ENCODE measurements at places on chromosomes 3 and 15. TPM values are rescaled to one million over a fixed set of nuclear protein-coding genes. Genes with fewer than 3 reads are reported as not detected.

DNA sequence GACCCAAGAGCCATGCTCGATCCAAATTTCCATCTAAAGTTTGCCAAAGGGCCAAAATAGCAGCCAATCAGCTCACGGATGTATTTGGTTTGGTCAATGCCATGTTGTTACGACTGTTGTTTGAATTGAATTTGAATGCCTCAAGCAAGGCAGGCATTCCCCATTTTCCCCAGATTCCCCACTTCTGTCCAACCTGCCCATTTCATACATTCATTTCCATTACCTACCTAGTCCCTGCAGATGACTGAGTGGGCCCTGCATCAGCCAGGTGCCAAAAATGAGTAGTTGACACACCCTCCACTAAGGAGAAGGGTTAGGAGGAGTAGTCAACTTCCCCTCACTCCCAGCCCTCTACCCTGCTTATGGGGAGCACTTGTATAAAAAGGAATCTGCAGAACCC lies 51.7 kb downstream of the ANXA2 start:
- no peak for DNase-seq

DNA sequence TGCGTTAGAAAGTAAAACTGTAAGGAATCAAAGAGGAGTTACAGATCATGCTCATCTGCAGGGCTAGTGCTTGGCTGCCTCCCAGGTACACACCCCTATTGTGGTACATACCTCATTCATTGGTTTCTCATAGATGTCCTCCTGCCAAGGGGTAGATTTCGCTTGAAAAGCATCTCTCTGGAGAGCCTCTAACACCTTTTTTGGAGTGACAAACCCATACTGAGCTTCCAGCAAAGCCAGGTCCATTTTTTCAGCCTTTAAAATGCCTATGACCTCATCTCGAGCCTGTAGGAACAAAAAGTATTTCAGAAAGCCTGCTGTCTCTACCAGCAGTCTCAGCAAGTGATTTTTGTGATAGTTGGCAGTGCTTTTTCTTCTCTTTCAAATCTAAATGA lies 112.1 kb downstream of the CMSS1 start:
- peak; percentile 50 for DNase-seq

- DNase-seq, result no peak
These were observed 59.8 kb downstream of the CHSY1 start for GRCh38 chr15:101192081-101192480.

GRCh38 chr3:88032245-88032644 lies 26.6 kb downstream of the CGGBP1 start:
- DNase-seq, result no peak

DNA sequence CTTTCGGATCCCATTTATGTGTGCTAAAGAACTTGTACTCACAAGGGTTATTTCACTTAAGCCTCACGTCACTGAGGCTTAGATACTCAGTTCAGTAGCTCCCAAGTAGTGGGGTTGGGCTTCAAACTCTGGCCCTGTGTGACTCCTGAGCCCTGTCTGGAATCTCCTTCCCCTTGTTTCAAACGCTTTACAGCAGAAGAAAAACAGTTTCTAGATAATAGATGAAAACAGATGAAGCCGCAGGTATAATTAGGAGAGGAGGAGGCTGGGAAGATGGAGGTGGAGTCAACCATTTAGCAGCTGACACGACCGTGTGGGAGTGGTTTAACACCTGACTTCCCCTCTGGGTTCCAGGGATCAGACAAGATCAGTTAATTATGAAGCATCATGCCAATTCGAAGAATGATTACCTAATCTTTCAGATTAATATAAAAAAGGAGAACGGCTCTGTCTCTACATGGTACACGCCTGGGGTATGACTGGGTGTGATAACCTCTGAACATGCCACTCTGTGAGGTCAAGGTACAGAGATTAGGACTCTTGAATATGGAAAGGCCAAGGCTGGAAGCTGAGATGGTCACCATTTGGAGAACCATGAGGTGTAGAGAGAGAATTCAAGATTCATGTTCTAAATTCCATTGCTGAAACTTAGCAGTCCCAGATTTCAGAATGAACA lies 31.1 kb downstream of the TPM1 start:
- no peak for DNase-seq

DNA sequence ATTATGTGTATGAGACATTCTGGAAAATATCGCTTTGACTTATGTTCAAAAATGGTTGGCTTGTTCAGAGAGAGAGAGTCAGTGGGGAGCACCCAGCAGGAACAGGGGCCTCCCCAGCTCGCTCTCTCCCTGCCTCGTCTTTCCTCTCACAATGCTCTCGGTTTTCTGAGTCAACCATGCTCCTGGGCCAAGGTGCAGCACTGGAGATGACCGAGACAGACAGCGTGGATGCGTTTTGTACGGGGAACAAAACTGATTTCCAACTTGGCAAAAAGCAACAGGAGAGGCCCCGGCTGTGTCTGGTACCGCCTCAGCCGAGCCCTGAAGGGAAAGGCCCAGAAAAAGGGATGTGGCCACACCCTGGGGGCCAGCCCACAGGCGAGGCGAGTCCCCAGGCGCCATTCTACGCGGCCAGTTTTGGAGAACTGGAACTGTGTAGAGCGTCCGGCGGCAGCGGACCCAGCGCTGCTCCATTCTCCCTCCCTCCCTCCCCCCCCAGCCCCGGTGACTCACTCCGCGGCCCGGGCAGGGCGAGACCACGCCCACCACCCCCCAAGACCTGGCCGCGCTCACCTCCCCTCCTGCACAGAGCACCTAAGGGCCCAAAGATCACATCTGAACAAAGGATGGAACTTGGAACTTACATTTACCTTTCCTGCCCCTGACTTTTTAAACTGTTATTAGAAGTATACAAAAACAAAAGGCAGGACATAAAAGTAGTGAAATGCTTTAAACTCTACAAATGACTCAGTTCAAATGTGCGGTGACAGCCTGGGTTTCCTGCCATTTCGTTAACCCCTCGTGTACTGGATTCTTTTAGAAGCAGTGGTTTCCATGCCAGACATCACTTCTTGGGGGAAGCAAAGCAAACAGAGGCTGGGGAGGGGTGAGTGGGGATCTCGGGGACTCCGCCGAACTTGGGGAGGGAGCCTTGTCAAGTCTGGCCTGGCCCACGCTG lies 12.7 kb downstream of the ATP10A start:
- DNase-seq, result peak; percentile 52

Gene LEKR1
- 1.8 TPM for total RNA-seq

Gene XCR1
- total RNA-seq, result not detected

Gene CCDC39
- total RNA-seq, result not detected
